Vagina (tissue), 2 donors: ENCODE measurements at places on chromosomes 12 and 14.

- DNase-seq = no peak
Measured at GRCh38 chr12:84732828-84733340, 179.7 kb downstream of the SLC6A15 start.

GRCh38 chr12:46442738-46443137 lies 70.2 kb upstream of the SLC38A2 start:
- DNase-seq = no peak

- DNase-seq = no peak
Measured at GRCh38 chr14:36805131-36805559, 143.5 kb downstream of the PAX9 start.

GRCh38 chr12:28390761-28391385 lies 200.6 kb downstream of the CCDC91 start:
- no peak for DNase-seq
